ENCODE measurements at places on chromosomes 2 and 18. TPM values are rescaled to one million over a fixed set of nuclear protein-coding genes. Genes with fewer than 3 reads are reported as not detected.

Gene SIX2
- 2.8 TPM for total RNA-seq

Gene KCNE4
- total RNA-seq, result 0.46 TPM

Gene CHRNA1
- not detected for total RNA-seq

Gene HOXD9
- 1.1 TPM for total RNA-seq

Gene DOK6
- not detected for total RNA-seq

Gene CRACDL
- total RNA-seq, result 3.6 TPM

Gene TUBA3D
- 10.3 TPM for total RNA-seq

Gene VWA3B
- total RNA-seq, result not detected

Gene PROKR1
- total RNA-seq, result not detected

Gene PDCD1
- total RNA-seq, result 0.02 TPM

Gene TEX51
- not detected for total RNA-seq

Gene FHL2
- 52.7 TPM for total RNA-seq

Gene CDK5R2
- 4.6 TPM for total RNA-seq

Gene FAM161A
- total RNA-seq, result 8.4 TPM

Gene LRATD1
- 0.17 TPM for total RNA-seq

Gene FAHD2B
- total RNA-seq, result 12.2 TPM

Gene FARSB
- 41.8 TPM for total RNA-seq

Gene GREB1L
- total RNA-seq, result 5.4 TPM

Gene UGT1A5
- total RNA-seq, result 0.09 TPM

Gene VSNL1
- not detected for total RNA-seq

Gene IL36A
- total RNA-seq, result not detected

Gene C1QL2
- 0.31 TPM for total RNA-seq

Gene SCN2A
- total RNA-seq, result not detected

Gene MOCOS
- 2.9 TPM for total RNA-seq

Gene ALK
- not detected for total RNA-seq

Gene MGAT4A
- 2.6 TPM for total RNA-seq

Gene AKAIN1
- total RNA-seq, result not detected

Gene CHRNG
- total RNA-seq, result not detected

Gene UGGT1
- total RNA-seq, result 18.1 TPM

Gene NEMP2
- 5.5 TPM for total RNA-seq

Gene DNAJB2
- total RNA-seq, result 32.4 TPM

Gene CFC1
- 0.11 TPM for total RNA-seq

Gene ZAP70
- 0.18 TPM for total RNA-seq
